Fibroblast of the aortic adventitia (primary cell): ENCODE measurements at places on chromosomes 11 and 22. TPM values are rescaled to one million over a fixed set of nuclear protein-coding genes. Genes with fewer than 3 reads are reported as not detected.

The SORL1 gene
- 1.2 and 1.4 TPM in 2 replicates for total RNA-seq

The DDI1 gene
- total RNA-seq: not detected in 2 replicates

The OR8K3 gene
- not detected in 2 replicates for total RNA-seq

The MRGPRF gene
- 34.3 and 41.8 TPM in 2 replicates for total RNA-seq

The RNF26 gene
- total RNA-seq: 4.7 and 7.1 TPM in 2 replicates

The PHOX2A gene
- not detected in 2 replicates for total RNA-seq

The CASP5 gene
- not detected in 2 replicates for total RNA-seq

The PRAME gene
- total RNA-seq: 0.54 TPM in 1 of 2 replicates, not detected in the other

The KCNK4 gene
- total RNA-seq: not detected in 2 replicates

The TRPC6 gene
- 0.16 and 0.72 TPM in 2 replicates for total RNA-seq

The PLEKHA7 gene
- total RNA-seq: 0.09 and 0.57 TPM in 2 replicates

The TM7SF2 gene
- total RNA-seq: 9.2 and 10.0 TPM in 2 replicates

The PLAAT5 gene
- total RNA-seq: 0.18 and 5.3 TPM in 2 replicates

The AIFM3 gene
- total RNA-seq: 0.45 and 1.7 TPM in 2 replicates

The DERL3 gene
- 0.36 TPM in 1 of 2 replicates, not detected in the other for total RNA-seq

The TMEM135 gene
- total RNA-seq: 22.7 and 30.0 TPM in 2 replicates

The MMP3 gene
- total RNA-seq: 3.3 TPM in 1 of 2 replicates, not detected in the other

The CARNS1 gene
- 0.09 and 0.16 TPM in 2 replicates for total RNA-seq

The C11orf42 gene
- not detected in 2 replicates for total RNA-seq

The PAMR1 gene
- 134 and 278 TPM in 2 replicates for total RNA-seq

The PRCP gene
- total RNA-seq: 19.0 and 41.1 TPM in 2 replicates

The OR10D3 gene
- total RNA-seq: not detected in 2 replicates

The RAB36 gene
- total RNA-seq: 3.5 and 4.6 TPM in 2 replicates

The ACR gene
- not detected in 2 replicates for total RNA-seq

The POGLUT3 gene
- total RNA-seq: 20.3 and 68.1 TPM in 2 replicates
